IPS DF 6.9 (cell line): ENCODE measurements at places on chromosomes 4 and X.

- peak overlapping the region; percentile 41; the same call in 1 of the 2 replicates for H3K4me3 ChIP-seq
- H3K27me3 ChIP-seq = no peaks in the 10 kb centered on the region
- peaks cover 2% of the 10 kb centered on the region; the same call in 1 of the 2 replicates for H3K4me1 ChIP-seq
- H3K27ac ChIP-seq = no peak overlapping the region
- no peak for DNase-seq
- no peaks in the 10 kb centered on the region for H3K36me3 ChIP-seq
These were observed 772 bp downstream of the EOLA1 start for GRCh38 chrX:149541521-149542047.

- no peak for DNase-seq
- no peaks in the 10 kb centered on the region for H3K36me3 ChIP-seq
- H3K4me1 ChIP-seq = no peaks in the 10 kb centered on the region; the same call in 1 of the 2 replicates
These were observed 580 bp upstream of the MMGT1 start for GRCh38 chrX:135974279-135974856.

DNA sequence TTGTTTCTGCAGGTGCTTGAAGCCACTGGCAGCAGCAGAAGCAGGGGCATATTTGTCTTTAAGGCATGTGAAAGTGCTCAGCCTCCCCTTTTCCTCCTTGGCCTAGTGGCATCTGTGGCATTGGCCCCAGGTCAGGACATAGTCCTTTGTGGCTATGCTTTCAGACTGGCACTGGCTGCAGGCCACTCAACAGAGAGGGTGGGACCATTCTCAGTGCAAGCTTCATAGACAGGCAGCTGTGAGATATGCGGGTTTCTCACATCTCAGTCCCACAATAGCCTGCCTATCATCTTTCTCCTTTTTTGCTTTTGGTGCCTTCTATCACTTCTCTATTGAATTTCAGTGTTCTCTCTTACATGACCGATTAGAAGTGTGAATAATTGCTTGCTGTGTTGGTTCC lies 104.8 kb downstream of the ACTRT1 start:
- H3K4me3 ChIP-seq = no peak overlapping the region
- H3K4me1 ChIP-seq = no peaks in the 10 kb centered on the region
- DNase-seq = no peak
- no peaks in the 10 kb centered on the region for H3K36me3 ChIP-seq
- H3K27ac ChIP-seq = no peak overlapping the region

GRCh38 chr4:83282049-83282535 lies 2.5 kb downstream of the COQ2 start:
- no peak overlapping the region for H3K4me3 ChIP-seq
- no peaks in the 10 kb centered on the region; the same call in 1 of the 2 replicates for H3K27me3 ChIP-seq
- H3K27ac ChIP-seq = no peak overlapping the region
- no peak for DNase-seq
- H3K36me3 ChIP-seq = no peaks in the 10 kb centered on the region; the same call in 1 of the 2 replicates

GRCh38 chr4:2141022-2141761 lies 82.1 kb downstream of the NAT8L start:
- H3K27me3 ChIP-seq = peaks cover 25% of the 10 kb centered on the region
- H3K4me1 ChIP-seq = no peaks in the 10 kb centered on the region
- no peak overlapping the region for H3K27ac ChIP-seq
- no peak overlapping the region for H3K4me3 ChIP-seq
- no peaks in the 10 kb centered on the region for H3K36me3 ChIP-seq
- DNase-seq = no peak

GRCh38 chr4:82491251-82491960 lies 61.0 kb downstream of the ENOPH1 start:
- no peak for DNase-seq
- H3K36me3 ChIP-seq = no peaks in the 10 kb centered on the region
- H3K4me3 ChIP-seq = no peak overlapping the region
- no peak overlapping the region for H3K27ac ChIP-seq
- H3K27me3 ChIP-seq = no peaks in the 10 kb centered on the region
- 0 out of 2 replicates have a peak, but pooled peaks cover 2% of the 10 kb centered on the region for H3K4me1 ChIP-seq

- H3K36me3 ChIP-seq = no peaks in the 10 kb centered on the region
- no peaks in the 10 kb centered on the region for H3K27me3 ChIP-seq
These were observed 810.3 kb downstream of the IL1RAPL1 start for GRCh38 chrX:29397506-29397905.

- no peaks in the 10 kb centered on the region for H3K27me3 ChIP-seq
- no peak for DNase-seq
- H3K27ac ChIP-seq = no peak overlapping the region
- no peak overlapping the region for H3K4me3 ChIP-seq
- no peaks in the 10 kb centered on the region for H3K4me1 ChIP-seq
These were observed 153.9 kb downstream of the SPANXN3 start for GRCh38 chrX:143363419-143363818.

- H3K4me3 ChIP-seq = peak overlapping the region; percentile 18; the same call in 1 of the 2 replicates
- no peaks in the 10 kb centered on the region for H3K4me1 ChIP-seq
- no peak overlapping the region for H3K27ac ChIP-seq
- H3K36me3 ChIP-seq = peaks cover 2% of the 10 kb centered on the region; the same call in 1 of the 2 replicates
- no peak for DNase-seq
- no peaks in the 10 kb centered on the region for H3K27me3 ChIP-seq
These were observed 8.3 kb downstream of the ZIC3 start for GRCh38 chrX:137574102-137574783.

DNA sequence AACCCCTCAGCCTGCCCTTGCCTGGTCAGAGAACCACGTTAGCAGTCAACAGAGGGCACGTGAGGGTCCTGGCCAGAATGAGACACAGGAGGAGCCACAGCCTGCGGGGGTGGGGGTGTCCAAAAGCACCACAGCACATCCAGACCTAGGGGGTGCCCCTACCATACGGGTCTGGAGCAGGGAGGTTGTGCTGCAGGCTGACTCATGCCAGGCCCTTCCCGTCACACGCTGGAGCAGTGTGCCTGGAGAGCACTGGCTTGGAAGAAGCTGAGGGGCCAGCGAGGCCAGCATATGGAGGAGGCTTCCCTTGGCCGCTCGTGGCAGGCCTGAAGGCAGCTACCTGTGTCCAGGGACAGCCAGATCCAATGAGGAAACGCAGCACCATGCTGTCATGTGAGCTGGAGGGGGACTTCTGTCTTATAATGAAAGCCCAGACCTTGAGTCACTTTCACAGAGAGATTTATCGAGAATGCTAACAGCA lies 1.5 kb upstream of the IRAK1 start:
- no peak overlapping the region for H3K27ac ChIP-seq
- no peaks in the 10 kb centered on the region for H3K27me3 ChIP-seq
- H3K4me3 ChIP-seq = no peak overlapping the region
- DNase-seq = no peak

DNA sequence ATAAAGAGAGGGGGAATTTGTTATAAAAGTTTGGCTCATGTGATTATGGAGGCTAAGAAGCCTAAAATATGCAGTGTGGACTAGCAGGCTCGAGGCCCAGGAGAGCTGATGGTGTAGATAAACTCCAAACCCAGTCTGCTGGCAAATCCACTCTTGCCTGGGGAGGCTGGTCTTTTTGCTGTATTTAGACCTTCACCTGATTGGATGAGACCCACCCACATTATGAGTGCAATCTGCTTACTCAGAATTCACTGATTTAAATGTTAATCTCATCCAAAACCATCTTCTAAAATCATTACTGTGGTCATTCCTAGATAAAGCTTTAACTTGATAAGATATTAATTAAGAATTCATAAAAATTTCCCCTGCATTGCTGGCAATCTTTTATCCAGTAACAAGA lies 473.2 kb downstream of the TMA16 start:
- no peak overlapping the region for H3K4me3 ChIP-seq
- H3K27me3 ChIP-seq = no peaks in the 10 kb centered on the region
- no peaks in the 10 kb centered on the region for H3K4me1 ChIP-seq
- no peaks in the 10 kb centered on the region for H3K36me3 ChIP-seq
- DNase-seq = no peak

- H3K27me3 ChIP-seq = no peaks in the 10 kb centered on the region
- no peak overlapping the region for H3K27ac ChIP-seq
- H3K36me3 ChIP-seq = no peaks in the 10 kb centered on the region
- no peaks in the 10 kb centered on the region for H3K4me1 ChIP-seq
- H3K4me3 ChIP-seq = no peak overlapping the region
These were observed 48.8 kb downstream of the BMX start for GRCh38 chrX:15549189-15550012.

DNA sequence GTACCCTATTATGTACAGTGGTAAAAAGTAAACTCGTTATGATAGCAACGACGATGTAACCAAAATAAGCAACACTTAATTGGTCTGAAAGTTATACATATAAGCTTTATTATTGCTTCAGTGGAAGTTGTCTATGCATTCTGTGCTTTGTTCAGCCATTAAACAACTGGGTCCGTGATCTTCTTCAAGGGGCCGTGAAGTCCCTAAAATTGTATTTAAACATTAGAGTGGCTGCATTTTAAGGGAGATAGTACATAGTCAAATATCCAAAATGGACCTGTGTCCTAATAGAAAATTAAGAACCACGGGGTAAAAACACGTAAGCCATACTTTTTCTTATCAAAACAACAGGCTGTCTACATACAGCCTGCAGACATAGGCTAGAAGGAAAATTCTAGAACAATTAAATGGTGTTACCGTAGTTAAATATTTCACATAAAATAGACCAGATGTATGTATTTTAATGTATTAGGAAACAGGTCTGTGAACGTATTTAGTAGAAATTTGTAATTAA lies 2.1 kb downstream of the GUCY1A1 start:
- DNase-seq = no peak
- H3K36me3 ChIP-seq = no peaks in the 10 kb centered on the region
- H3K27me3 ChIP-seq = peaks cover 38% of the 10 kb centered on the region
- no peak overlapping the region for H3K4me3 ChIP-seq
- no peak overlapping the region for H3K27ac ChIP-seq

DNA sequence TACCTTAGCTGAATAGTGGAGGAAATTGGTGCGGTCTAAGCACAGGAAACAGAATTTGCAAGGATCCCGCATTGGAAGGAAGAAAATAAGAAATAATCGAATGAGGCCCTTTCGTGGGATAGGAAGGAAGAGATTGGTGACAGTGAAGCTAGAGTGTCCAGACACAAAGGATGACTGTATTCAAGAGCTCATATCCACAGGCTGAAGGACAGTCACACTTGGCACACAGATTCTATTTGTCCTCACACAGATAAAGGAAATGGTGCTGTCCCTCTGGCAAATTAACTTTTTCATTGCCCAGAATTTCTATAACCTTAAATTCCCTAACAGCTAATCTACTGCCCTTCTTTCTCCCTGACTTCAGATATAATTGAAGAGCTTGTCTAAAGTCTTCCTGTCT lies 2188.9 kb upstream of the TENM3 start:
- H3K4me3 ChIP-seq = no peak overlapping the region
- H3K4me1 ChIP-seq = no peaks in the 10 kb centered on the region
- no peak for DNase-seq
- H3K27ac ChIP-seq = no peak overlapping the region
- no peaks in the 10 kb centered on the region for H3K36me3 ChIP-seq

GRCh38 chrX:17376431-17377077 lies 1.6 kb downstream of the NHS start:
- peak overlapping the region; percentile 73; the same call in 1 of the 2 replicates for H3K4me3 ChIP-seq
- H3K4me1 ChIP-seq = peaks cover 2% of the 10 kb centered on the region; the same call in 1 of the 2 replicates
- H3K36me3 ChIP-seq = no peaks in the 10 kb centered on the region
- DNase-seq = no peak
- peaks cover 14% of the 10 kb centered on the region for H3K27me3 ChIP-seq

DNA sequence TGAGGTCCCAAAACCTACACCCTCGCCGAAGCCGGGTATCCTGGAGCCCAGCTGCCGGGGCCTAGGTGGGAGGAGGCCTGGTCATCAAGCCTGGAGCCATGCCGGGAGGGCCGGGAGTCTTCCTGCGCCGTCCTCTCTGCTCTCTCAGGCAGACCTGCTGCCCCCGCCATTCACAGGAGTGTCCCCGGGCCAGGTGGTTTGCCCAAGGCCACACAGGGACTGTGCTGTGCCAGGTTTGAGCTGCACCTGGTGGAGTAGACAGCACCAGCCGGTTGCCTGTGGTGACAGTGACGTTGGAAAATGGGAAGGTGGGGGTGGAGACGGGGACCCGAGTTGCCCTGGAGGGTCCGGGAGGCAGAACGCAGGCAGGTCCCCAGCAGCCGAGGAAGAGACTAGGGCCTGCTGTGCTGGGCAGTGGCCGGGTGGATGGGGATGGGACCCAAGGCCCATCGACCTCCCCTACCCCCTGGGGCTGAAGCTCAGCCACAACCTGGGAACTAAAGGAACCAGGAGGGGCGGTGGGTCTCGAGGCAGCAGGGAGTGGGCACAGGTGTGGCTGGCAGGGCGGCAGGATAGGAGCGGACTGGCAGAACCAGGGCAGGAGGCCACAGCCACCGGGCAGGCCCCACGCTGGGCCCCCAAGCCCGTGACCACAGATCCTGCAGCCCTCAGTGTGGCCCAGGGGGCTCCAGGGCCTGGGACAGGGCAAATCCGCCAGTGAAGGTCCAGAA lies 9.5 kb downstream of the DOK7 start:
- peaks cover 2% of the 10 kb centered on the region for H3K4me1 ChIP-seq
- H3K27ac ChIP-seq = no peak overlapping the region
- no peaks in the 10 kb centered on the region for H3K27me3 ChIP-seq
- H3K36me3 ChIP-seq = no peaks in the 10 kb centered on the region
- no peak for DNase-seq
- no peak overlapping the region for H3K4me3 ChIP-seq

DNA sequence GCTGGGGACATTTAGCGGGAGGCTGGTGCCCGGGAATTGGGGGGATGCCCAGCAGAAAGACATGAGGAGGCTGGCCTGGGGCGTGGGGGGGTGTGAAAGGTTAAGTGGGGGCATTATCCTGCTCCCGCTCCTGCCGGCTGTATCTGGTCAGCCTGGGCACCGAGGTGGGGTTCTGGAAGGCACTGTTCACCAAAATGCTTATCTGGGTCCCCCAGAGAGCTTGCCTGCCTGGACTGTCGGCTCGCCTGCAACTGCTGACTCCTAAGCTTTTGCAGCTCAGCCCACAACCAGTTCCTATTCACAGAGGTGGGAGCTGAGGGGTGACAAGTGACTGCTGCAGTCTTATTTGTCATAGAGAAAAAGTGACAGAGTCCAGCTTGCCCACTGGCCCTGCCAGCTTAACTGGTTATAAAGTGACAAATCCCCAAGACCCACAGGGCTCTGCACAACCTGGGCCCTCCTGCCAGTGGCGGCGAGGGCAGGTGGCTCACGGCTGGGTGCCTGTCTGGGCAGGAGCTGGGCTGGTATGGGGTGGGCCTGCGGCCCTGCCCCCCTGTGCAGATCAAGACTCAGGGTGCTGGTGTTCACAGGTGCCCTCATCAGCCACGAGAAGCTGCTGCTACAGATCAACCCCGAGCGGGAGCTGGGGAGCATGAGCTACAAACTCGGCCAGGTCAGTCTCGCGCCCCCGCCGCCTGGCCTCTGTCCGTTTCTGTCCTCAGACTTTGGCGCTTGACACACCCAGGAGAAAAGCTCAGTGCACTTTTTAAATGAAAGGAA lies 23.7 kb upstream of the MSANTD1 start:
- H3K27me3 ChIP-seq = no peaks in the 10 kb centered on the region
- no peak for DNase-seq
- H3K27ac ChIP-seq = no peak overlapping the region
- peaks cover 22% of the 10 kb centered on the region for H3K36me3 ChIP-seq

GRCh38 chr4:35525192-35525978 lies 718.9 kb downstream of the ARAP2 start:
- peak; percentile 11 for DNase-seq
- no peak overlapping the region for H3K27ac ChIP-seq
- H3K27me3 ChIP-seq = no peaks in the 10 kb centered on the region
- no peaks in the 10 kb centered on the region for H3K4me1 ChIP-seq
- no peaks in the 10 kb centered on the region for H3K36me3 ChIP-seq

GRCh38 chr4:179196511-179196910 lies 1754.3 kb upstream of the AGA start:
- no peaks in the 10 kb centered on the region for H3K36me3 ChIP-seq
- DNase-seq = no peak
- no peak overlapping the region for H3K27ac ChIP-seq

GRCh38 chr4:147011411-147011810 lies 65.7 kb upstream of the TTC29 start:
- no peak for DNase-seq
- no peaks in the 10 kb centered on the region for H3K4me1 ChIP-seq
- H3K4me3 ChIP-seq = no peak overlapping the region
- H3K27ac ChIP-seq = no peak overlapping the region
- no peaks in the 10 kb centered on the region for H3K27me3 ChIP-seq
- H3K36me3 ChIP-seq = no peaks in the 10 kb centered on the region
